ENCODE measurements at places on chromosomes 11 and 22.

DNA sequence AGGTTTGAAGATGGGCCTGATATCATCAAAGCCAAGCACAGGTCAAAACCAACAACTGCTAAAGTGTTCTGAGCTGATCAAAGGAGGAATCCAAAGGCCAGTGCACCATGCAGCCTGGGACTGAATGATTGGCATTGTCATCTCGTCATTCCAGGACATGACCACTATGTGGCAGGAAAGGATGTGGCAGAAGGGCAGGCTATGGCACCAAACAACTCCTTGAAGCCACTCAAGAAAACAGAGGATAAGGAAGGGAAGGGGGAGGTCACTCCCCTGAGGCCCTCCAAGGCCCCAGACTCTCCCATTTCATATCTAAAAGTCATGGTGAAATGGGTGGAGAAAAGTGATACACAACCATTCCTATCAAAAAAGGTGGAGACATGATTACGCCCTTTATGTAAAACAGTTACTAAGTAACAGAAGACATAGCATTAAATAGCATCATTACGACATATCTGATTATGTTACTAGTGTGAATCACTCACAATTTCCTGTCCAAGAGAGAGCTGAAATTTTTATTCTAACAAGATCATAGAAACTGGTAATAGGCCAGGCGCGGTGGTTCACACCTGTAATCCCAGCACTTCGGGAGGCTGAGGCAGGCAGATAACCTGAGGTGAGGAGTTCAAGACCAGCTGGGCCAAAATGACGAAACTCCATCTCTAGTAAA lies 49.3 kb downstream of the AHNAK start:
- DNase-seq: no peak

DNA sequence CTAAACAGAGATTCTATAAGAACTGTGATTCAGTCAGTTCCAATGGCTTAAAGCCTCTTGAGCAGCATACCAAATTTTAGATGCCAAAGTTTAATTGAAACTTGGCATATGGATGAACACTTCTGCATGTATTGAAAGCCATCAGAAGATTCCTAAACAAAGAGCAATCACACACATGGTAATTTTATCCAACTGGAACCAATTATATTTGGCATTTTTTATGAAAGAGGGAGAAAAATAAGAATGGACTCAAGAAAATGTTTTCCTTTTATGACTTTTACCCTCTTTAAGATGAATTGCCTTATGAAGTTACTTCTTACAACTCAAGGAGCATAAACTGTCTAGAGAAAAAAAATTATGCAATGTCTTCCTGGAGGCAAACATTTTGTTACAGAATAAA lies 7.4 kb downstream of the TRPC6 start:
- no peak for DNase-seq

DNA sequence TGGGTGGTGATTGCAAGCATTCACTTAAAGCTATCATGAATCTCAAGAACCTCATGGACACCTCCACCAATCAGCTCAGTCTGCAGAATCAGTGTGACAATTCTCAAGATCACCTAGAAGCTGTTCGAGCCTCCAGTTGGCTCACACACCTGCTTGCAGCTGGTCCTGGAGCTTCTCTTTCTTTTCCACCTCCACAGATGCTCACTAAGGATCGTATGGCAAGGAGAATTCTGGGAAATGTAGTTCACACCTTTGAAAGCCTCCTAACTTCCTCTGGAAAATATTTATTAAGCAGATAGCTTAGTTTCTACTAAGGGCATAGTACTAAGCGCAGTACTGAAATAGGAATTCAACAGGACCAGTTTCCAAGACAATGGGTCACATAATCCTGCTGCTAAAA lies 26.2 kb downstream of the FSHB start:
- DNase-seq: no peak

DNA sequence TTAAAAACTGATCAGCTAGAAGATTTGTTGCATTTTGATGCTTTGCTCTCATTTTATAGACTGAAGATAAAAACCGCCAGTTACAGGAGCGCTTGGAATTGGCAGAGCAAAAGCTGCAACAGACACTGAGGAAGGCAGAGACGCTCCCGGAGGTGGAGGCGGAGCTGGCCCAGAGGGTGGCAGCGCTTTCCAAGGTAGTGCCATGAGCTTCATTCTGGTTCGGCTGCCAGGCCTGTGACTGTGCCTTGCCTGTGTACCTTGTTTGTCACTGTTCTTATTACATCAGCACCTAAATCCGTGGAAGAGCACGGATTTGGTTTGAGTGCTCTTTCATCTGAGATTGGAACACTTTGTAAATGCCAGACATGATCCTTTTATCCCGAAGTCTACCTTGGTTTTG lies 61.4 kb downstream of the PPFIA1 start:
- DNase-seq: no peak

GRCh38 chr11:93490996-93491618 lies 52.1 kb downstream of the SMCO4 start:
- no peak for DNase-seq

GRCh38 chr11:11178671-11179638 lies 174.1 kb downstream of the CSNK2A3 start:
- DNase-seq: no peak

- no peak for DNase-seq
Measured at GRCh38 chr11:111836721-111837120, 34.7 kb downstream of the ALG9 start.

- DNase-seq: no peak
Measured at GRCh38 chr11:116939499-116939898, 102.1 kb upstream of the APOA1 start.

DNA sequence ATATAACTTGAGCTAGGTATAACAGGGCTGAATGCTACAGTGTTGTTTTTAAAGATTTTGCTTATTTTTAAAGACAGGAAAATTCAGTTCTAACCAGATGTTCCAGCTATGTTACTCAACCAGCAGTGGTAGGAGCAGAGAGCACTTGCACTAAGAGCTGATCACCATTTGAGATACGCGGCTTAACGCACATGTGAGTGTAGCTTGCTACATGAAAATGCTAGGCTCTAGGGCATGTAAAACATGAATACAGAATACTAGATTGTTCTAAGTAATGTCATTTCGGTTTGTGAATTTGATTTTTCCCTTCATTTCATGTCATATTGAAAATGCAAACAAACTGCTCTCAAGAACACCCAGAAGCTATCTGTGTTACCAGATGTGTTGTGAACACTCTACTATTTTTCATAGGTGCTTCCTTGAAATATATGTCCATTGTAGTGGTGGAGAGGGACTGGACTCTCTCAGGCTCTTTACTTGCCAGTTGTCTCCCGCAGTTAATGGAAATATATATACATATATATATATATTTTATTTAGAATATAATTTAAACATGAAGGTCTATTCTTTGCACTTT lies 10.8 kb upstream of the TECTA start:
- no peak for DNase-seq

- DNase-seq: no peak
Measured at GRCh38 chr22:40279017-40279416, 67.3 kb upstream of the ADSL start.

GRCh38 chr11:22084056-22084455 lies 108.8 kb upstream of the ANO5 start:
- no peak for DNase-seq

- no peak for DNase-seq
Measured at GRCh38 chr22:40071720-40072119, 77.0 kb downstream of the FAM83F start.

DNA sequence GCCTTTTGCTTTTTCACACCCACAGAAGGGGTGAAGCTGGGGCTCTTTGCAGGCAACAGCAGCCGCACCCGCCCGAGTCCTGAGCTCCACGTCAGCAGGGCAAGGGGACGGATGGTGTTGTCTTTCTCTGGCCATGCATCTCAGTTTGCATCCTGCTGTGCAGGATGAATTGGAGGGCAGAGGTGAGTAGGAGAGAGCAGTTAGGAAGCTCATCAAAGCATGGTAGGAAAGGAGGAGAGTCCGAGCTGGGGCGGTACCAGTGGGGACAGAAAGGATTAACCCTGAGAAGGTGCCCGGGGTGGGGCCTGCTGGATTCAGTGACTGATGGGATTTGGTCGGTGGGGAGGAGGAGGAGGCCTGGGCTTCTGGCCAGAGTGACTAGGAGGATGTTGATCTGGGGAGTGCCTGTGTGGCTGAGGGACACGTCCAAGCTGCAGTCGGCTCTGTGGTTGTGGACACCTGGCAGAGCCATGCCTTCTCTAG lies 14.6 kb downstream of the FAM83F start:
- DNase-seq: no peak

GRCh38 chr11:105774899-105775298 lies 165.0 kb downstream of the GRIA4 start:
- no peak for DNase-seq

DNA sequence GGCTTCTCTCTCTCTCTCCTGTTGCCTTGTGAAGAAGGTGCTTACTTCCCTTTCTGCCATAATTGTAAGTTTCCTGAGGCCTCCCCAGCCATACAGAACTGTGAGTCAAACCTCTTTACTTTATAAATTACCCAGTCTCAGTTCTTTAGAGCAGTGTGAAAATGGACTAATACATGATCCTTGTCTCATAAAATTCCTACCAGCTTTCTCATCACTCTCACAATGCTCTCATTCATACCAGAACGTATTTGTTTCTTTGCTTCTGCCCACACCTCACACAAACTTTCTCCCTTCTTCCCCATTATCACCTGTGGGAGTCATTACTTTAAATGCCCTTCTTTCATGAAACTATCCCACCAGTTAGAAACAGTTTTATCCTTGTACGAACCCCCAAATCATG lies 62.7 kb upstream of the ARHGAP42 start:
- no peak for DNase-seq

DNA sequence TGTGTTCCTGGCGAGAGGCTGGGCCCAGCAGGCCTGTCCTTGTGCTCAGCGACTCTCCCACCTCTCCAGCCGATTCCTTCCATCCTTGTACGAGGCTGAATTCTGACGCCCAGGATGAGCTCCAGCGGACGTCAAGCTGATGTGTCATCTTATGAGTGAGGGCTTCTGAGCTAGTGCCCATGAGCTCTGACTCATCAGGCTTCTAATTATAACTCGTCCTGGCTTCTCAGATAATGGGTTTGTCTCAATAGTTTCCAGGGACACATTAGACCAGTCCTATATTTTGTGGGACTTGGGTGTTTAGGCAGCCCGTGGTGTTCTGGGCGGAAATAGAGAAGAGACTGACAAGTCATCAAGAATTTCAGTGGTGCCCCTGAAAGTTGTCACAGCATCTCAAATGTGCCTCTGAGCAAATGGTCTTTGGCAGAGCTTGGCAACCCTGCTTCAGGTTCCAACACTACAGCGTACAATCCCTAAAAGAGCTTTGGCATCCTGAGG lies 108.2 kb upstream of the CD44 start:
- no peak for DNase-seq

All from activated T-helper 1 cell treated with Interleukin-2 at 50 U/mL for 16 hours (primary cell).